Renal cortical epithelial cell (primary cell): ENCODE measurements at places on chromosomes 16 and 17. TPM values are rescaled to one million over a fixed set of nuclear protein-coding genes. Genes with fewer than 3 reads are reported as not detected.

GRCh38 chr17:28812748-28813377 lies 29.7 kb downstream of the FAM222B start:
- peak; percentile 38 for DNase-seq

DNA sequence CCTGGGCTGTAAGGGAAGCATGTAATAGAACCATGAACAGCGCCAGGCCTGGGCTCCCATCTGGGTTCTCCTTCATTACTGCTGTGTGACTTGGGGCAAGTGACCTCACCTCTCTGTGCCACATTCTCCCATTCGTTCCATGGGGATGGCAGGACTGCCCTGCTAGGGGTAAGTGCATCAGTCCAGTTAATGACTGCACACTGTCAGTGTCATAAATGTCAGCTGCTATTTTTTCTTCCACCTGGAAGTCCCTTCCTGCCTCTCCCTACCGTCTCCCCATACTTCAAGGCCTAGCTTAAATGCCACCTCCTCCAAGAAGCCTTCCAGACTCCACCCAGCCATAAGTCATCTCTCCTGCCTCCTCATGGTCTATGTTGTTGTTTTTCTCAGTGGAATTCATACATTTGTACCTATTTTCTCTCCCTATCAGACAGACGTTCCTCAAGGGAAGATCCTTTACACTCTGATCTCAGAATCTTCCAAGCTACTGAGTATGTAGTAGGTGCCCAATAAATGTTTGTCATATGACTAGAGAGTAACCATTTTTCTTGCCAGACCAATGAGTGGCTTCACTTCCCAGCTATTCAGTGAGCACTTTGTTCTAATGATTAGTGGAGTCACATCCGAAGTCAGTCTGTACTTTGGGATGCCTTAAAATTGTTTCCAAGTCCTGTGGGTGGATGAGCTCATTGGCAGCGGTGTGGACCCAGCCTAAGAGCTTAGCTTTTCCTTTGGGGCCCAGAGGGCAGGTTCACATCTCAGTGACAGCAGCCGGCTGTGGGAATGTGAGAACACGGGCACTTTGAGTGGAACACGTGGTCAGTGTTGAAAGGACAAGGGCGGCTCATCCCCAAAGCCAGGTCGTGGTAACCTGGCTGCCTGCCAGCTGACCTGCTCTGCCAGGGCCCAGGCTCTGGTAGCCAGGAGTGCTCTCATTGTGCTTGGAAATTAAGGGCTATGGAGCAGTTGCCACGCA lies 147.5 kb upstream of the GSE1 start:
- no peak for DNase-seq

The OR1F1 gene
- total RNA-seq = not detected in 2 replicates

DNA sequence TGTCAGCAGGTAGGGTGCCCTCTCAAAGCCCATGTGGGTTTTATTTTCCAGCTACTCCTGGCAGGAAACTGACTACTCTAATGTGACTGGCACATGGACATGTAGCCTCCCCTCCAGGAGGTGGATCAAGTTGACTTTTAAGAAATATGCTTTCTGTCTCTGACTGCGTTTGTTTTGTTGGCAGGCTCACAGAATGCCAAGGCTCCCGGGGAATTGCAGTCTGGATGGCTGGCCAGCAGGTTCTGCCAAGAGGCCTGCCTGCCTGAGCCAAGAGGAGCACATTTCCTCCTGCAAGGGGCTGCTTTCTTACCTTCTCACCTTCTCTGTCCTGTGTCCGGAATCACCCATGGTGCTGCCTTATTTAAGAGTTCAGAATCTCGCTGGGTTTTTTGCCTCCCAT lies 217.3 kb upstream of the ERCC4 start:
- no peak for DNase-seq

- DNase-seq = no peak
These were observed 443.2 kb downstream of the TOX3 start for GRCh38 chr16:52103791-52104190.

The HS3ST3A1 gene
- 5.7 and 8.6 TPM in 2 replicates for total RNA-seq

GRCh38 chr17:71024172-71024571 lies 854.8 kb downstream of the KCNJ2 start:
- DNase-seq = no peak

DNA sequence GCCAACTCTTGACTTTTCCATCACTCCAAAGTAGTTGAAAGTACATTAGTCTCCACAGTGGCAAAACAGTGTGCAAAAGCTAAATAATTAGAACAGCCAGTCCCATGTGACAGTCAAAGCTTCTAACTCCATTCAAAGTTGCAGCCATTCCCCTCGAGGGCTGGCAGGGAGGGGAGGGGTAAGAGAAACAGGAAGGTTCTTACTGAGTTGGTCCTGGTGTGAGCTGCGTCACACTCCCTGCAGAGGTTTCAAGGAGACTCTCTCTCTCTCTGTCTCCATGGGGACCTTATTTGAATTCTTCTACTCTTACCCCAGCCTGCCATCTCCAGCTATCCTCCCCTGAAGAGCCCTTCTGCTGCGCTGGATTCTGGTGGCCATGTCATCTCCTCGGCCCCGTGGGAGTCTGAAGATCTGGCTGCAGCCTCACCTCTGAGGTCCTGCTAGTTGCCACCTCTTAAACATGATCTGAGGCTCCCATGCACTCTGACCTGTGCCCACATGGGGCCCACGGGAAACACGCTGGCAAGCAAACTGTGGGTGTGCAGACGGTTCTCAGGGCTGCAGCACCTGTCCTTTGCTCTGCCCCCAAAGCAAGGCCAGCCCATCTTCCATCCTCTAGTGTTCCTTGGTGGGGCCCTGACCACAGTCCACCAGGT lies 23.3 kb upstream of the STH start:
- no peak for DNase-seq

- DNase-seq = no peak
These were observed 9.3 kb upstream of the IRX5 start for GRCh38 chr16:54921206-54921824.

DNA sequence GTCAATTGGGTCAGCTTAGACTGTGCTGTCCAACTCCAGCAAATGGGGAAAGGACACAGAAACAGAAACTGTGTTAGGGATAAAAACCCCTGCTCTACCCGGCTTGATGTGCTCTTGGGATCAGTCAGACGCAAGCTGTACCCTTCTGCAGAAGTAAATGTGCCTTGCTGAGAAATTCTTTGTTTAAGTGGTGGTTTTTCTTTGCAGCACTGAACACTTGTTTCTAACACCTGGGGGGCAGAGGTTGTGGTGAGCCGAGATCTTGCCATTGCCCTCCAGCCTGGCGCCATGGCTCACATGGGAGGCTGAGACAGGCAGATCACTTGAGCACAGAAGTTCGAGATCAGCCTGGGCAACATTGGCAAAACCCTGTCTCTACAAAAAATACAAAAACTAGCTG lies 18.5 kb upstream of the ARL4D start:
- no peak for DNase-seq

The GNG13 gene
- not detected in 2 replicates for total RNA-seq

DNA sequence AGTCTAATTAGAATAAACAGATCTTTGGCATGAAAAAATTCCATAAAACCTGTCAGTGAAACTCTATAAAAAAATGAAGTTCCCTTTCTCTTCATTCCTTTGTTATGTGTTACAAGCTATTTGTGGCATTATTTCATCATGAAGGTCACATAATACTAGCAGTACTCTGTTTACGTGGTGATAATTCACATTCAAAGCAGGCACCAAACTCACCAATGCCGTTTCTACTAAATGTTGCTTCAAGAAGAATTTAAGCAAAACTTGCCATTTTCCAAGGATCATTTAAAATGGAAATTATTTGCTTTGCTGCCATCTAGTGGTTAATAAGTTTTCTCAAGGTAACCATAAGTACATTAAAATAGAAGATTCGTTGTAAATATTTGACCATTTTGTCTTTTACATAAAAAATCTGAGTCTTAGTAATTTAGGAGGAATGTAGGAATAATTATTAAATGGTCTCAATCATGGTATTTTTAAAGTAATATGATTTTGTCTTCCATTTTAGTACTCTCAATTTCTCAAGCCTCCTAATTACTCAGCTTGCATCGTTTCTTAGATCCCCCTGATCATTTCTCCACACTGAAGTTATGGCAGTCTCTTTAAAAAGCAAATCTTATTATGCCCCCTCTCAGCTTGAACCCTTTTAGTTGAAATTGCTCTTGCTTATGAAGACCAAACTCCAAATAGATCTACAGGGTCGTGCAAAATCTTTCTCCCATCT lies 80.8 kb downstream of the OMG start:
- peak; percentile 72 for DNase-seq

GRCh38 chr16:56609463-56609921 lies 1.1 kb downstream of the MT2A start:
- peak; percentile 85 for DNase-seq

- DNase-seq = no peak
These were observed 203.7 kb downstream of the LGALS9B start for GRCh38 chr17:20263595-20263994.

The GAS2L2 gene
- total RNA-seq = 0.05 TPM in 1 of 2 replicates, not detected in the other
